T follicular helper cell (primary cell): ENCODE measurements at places on chromosomes 6 and 20.

GRCh38 chr6:150723857-150724256 is 124.2 kb downstream of the PLEKHG1 start:
- DNase-seq: no peak

GRCh38 chr6:111805511-111806164 is 67.6 kb downstream of the FYN start:
- no peak for DNase-seq

DNA sequence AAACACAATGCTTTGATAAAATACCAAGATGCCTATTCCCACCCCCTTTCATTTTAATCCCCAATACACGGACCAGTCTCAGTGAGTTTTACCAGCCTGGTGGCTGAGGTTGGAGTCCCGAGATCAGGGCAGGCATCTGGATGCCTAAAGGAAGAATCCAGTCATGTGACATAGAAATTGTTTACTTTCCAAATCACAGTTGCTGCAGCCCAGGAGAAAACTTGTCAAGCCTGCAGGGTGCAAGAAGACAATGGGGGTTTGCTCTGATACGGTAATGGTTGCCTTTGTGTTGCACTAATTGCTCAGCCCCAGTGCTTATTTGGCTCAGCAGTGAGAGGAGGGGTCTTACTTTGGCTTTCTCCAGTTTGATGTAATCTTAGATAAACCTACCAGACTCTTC is 308.5 kb upstream of the POU3F2 start:
- DNase-seq: no peak

- no peak for DNase-seq
Measured at GRCh38 chr6:127243501-127243900, 23.2 kb upstream of the RNF146 start.

- DNase-seq: no peak
Measured at GRCh38 chr6:75624988-75625387, 23.3 kb downstream of the SENP6 start.

- no peak for DNase-seq
Measured at GRCh38 chr20:9928281-9928737, 89.4 kb upstream of the PAK5 start.

- no peak for DNase-seq
Measured at GRCh38 chr6:56193846-56194245, 53.5 kb downstream of the COL21A1 start.

DNA sequence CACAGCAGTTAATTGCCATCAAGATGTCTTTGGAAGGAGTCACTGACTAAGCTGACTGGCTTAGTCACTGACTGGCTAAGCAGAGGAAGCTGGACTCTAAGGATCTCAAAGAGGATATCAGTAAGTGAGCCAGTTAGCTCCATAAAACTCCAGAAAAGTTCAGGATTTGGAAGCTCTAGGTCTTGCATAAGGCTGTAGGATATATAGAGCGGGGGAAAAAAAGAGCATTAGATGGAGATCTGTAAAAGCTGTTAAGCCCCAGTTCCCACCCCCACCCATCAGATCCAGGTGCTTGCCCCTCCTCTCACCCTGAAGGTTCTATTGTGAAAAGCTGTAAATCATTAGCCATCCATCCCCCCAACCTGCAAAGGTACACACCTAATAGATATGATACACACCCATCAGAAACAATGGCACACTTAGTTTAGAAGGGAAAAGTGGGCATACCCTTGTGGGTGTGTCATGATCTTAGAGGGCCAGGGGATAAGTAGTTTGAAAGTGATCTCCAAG is 32.2 kb downstream of the CARMIL1 start:
- DNase-seq: no peak

DNA sequence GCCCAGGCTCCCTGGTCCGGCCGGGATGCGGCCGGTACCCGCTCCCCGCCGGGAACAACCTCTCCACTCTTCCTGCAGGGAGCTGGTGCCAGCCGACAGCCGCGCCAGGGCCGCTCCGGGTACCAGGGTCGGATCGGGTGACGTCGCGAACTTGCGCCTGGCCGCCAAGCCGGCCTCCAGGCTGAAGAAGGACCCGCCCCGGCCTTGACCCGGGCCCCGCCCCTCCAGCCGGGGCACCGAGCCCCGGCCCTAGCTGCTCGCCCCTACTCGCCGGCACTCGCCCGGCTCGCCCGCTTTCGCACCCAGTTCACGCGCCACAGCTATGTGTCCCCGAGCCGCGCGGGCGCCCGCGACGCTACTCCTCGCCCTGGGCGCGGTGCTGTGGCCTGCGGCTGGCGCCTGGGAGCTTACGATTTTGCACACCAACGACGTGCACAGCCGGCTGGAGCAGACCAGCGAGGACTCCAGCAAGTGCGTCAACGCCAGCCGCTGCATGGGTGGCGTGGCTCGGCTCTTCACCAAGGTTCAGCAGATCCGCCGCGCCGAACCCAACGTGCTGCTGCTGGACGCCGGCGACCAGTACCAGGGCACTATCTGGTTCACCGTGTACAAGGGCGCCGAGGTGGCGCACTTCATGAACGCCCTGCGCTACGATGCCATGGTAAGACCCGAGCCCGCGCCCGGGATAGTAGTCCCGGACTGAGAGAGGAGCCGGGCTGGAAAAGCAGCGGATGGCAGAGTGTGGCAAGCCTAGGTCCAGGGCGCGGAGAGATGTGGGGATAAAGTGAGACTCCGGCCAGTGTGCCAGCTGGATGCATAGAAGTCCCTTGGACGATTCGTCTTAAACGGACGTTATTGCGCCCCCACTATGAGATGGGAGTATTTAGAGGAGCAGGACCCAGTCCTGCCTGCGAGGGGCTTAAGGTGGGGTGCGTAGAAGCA is at the start of gene NT5E:
NT5E (plus strand) TSS at position 266 of the 942 bp plus-strand sequence; CDS start at position 323, 57 bp downstream.
- no peak for DNase-seq

GRCh38 chr6:81988871-81989270 is 236.4 kb upstream of the TENT5A start:
- no peak for DNase-seq

DNA sequence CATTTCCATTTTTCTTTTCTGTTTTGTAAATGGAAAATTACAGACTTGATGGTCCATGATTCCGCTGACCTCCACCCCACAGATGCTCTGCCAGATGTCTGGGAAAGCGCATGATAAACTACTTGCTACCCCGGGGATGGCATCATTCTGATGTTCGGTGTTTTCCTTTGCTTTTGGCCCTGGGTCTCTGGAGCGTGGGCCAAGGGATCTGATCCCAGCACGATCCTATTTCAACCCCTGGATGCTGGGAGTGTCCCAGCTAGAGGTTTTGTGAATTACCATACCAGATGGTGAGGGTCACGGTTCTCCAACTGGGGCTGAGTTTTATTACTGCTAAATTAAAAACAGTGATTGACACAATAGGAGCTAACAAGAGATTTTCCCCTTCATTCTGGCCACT is 25.2 kb upstream of the MYLIP start:
- no peak for DNase-seq

DNA sequence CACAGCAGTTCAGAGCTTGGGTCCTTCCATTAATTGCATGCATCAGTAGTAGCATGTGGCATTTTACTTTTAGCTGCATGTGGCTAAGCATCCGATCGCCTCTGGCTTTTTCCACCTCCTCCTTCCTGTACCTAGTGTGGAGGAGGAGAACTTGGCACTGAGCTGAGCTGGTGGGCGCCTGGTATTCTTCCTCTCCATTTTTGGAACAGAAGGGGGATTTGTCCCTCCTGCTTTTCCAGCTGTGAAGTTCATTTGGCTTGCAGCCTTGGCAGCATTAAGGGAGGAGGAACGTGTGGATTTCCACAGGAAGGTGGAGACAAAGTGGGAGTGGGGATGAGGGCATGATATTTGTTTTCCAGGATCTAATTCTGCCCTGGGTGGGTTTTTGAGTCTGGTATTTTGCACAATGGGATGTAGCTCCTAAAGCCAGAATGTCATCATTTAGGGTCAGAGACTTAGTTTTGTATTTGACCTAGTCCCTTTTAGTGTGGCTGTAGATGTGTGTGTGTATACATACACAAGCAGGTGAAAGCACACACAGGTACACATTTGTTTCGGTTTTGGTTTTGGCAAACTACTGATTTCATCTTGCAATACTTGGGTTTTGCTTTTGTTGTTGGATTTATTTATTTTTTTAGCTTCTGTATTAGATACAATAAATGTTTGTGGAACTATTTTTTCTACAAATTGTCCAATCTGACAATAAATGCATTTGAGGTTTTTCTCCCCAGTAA is 90.0 kb downstream of the SASH1 start:
- no peak for DNase-seq

DNA sequence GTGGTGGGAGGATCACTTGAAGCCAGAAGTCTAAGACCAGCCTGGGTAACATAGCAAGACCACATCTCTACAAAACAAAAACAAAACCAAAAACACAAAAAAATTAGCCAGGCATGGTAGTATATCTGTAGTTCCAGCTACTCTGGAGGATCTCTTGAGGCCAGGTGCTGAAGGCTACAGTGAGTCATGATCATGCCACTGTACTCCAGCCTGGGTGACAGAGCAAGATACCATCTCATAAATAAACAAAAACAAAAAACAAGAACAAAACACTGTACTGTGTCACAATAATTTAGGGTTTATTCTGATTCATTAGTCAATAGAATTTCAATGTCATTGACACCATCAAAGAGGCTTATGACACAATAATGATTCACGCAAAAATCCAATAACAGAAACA is 1121.7 kb upstream of the MAP3K7 start:
- DNase-seq: no peak
